Iris pigment epithelial cell (primary cell): ENCODE measurements at places on chromosomes 12 and 14.

GRCh38 chr14:76828339-76829012, 2.3 kb downstream of the LRRC74A start:
- DNase-seq: no peak

- peak; percentile 77 for DNase-seq
Observed at GRCh38 chr12:52860102-52860823, 11.5 kb upstream of the KRT78 start.

DNA sequence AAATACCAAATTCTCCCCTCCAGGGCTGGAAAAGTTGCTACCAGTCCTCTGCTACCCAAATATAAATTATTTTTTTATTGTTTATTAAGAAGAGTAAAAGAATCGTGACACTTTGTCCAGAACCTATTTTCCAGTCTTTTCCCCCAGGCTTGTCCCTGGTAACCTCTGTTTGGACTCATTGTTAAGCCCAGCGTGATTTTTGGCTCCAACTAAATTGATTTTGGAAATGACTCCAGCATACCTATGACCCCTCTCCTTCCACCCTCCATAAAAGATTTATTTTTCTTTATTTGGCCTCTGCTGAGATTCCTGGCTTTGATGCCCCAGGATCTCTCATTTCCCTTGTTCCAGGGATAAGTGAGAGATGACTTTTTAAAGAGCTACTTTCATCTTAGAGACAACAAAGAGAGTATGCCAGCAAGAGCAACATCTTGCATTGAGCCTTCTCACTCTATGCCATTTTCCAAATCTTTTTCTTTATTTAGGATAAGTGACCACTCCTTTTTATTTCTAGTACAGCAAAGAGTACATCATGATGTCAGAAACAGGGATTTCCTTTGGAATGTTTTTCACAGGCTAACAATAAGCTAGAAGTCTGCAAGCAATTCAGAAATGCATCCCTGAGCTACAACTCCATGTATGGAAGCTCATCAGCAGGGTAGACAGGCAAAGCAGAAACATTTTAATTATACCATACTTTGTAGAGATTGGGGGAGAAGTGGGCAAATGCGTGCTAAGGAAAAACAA, 75.8 kb downstream of the DAD1 start:
- no peak for DNase-seq

- DNase-seq: no peak
Observed at GRCh38 chr14:33948145-33948868, 2.6 kb downstream of the EGLN3 start.

- DNase-seq: no peak
Observed at GRCh38 chr12:11825278-11825677, 175.8 kb downstream of the ETV6 start.

DNA sequence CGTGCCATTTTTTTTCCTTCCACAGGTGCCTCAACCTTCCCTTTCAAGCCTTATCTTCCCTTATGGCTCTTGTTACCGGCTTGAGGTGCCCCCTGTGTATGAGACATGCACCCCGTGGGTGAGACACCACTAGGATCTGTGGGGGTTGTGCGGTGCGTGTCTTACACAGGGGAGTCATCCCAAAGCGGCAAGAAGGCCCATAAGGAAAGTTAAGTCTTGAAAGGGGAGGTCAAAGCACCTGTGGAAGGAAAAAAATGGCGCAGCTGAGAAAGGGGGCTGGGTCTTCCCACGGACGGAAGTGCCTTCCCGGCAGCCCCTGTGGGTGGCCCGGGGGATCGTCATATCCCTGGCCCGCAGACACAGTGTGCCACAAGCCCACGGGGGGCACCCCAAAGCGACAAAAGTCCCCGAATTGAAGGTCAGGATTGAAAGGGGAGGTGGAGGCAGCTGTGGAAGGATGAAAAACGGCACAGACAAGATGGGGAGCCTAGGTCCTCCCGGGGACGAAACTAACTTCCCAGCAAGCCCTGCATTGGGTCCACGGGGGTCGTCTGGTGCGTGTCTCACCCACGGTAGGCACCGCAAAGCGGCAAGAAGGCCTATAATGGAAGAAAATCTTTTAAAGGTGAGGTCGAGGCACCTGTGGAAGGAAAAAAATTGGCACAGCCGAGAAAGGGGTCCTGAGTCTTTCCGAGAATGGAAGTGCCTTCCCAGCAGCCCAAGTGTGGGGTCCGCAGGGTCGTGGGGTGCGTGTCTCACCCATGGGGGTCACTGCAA, 273.3 kb downstream of the ALG10 start:
- no peak for DNase-seq

GRCh38 chr12:3728686-3729085, 24.2 kb downstream of the CRACR2A start:
- DNase-seq: no peak

GRCh38 chr12:106308121-106308520, 5.6 kb downstream of the TCP11L2 start:
- no peak for DNase-seq

- no peak for DNase-seq
Observed at GRCh38 chr14:71076462-71077092, 169.3 kb downstream of the PCNX1 start.

DNA sequence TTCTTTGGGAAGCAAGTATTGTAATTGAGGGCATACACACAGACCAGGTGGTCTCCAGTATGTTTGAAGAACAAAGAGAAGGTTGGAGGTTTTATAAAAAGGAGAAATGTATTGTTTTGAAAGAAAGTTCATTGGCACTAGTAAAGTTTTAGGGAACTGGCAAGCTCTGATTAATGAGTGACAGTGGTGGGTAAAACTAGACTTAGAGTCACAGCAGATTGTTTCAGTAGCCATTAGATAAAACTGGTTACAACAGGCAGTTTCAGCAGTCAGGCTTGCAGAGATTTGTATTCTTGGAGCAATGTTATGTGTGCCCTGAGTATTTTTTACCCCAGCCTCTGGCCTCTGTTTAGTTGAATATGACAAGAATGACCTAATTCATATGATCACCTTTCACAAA, 49.1 kb upstream of the ARID2 start:
- no peak for DNase-seq

GRCh38 chr12:17304503-17305347, 698.8 kb upstream of the LMO3 start:
- peak; percentile 33 for DNase-seq

GRCh38 chr12:24749171-24749570, 199.7 kb downstream of the BCAT1 start:
- peak; percentile 62 for DNase-seq

- DNase-seq: no peak
Observed at GRCh38 chr12:13277293-13277692, 80.8 kb downstream of the EMP1 start.

GRCh38 chr12:107921062-107921461, 146.6 kb downstream of the ASCL4 start:
- DNase-seq: no peak

DNA sequence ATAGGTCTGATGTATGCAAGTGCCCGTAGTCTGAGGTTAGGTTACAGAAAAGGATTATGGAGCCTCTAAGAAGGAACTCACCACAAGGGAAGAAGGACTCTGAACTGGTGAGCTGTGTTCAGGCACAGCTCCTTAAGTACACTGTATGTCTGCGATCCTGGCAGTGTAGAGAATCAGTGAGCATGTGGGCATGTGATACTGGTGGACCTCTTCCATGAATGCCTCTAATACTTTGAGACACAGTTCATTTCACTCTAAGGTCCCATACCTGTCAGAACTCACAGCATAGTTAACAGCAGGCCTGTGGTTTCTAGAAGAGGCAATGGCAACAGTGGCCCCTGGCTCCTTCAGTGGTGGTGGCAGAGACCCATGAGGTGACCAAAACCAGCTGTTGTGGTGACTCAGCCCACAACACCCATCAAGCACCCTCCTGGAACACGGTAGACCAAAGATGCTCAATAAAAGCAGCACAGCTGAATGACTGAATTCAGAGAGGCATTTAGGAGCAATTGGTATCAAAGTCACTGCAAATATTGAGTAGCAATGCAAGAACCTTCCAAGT, 6.9 kb upstream of the OR6J1 start:
- DNase-seq: no peak

- no peak for DNase-seq
Observed at GRCh38 chr14:61802010-61802568, 39.9 kb downstream of the SNAPC1 start.

DNA sequence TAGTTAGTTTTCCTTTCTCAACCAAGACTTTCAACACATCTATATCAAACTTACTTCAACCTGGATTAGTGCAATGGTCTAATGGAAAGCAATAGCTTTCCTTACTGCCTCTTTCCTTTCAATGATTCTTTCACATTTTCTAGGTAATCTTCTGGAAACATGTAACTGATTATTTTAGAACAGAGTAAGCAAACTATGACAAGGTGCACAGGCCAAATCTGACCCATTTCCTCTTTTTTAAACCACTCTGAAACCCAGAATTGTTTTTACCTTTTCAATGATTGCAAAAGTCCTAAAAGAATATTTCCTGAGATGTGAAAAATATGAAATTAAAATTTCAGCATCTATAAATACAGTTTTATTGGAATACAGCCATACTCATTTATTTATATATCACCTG, 81.6 kb upstream of the TMTC2 start:
- DNase-seq: no peak

DNA sequence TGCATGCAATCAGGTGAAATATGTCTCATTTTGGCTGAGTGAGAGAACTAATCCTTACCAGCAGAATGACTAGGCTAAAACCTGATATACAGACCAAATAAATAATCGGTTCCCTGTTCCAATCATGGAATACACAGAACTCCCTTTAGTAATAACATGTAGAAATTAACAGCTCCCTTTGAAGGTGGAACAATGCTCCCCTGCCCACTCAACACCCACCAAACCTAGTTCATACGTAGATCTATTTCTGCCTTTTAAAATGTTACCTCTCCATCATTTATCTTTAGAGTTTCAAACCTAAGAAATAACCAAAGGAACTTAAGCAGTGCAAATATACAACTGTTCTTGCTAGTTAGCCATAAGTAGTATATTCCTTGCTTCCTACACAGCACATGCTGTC, 153.7 kb upstream of the ABCD2 start:
- DNase-seq: no peak

DNA sequence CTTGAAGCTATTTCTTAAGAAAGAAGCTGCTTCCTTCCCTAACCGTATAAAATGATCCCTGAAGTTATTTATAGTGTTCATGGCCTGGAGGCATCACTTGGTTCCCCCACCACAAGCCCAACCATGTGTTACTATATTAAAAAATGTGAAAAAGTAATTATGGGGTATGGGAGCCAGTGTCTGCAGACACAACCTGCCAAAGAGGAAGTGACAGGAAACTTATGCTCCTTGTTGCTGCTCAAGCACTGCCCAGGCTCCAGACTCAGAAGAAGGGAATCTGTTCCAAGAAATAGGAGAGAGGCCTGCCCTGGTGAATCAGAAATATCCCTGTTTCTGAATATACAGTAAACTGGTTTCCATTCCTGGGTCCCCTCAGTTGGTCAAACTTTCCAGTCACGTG, 217.2 kb upstream of the BMP4 start:
- DNase-seq: no peak

GRCh38 chr14:77046721-77047120, 18.2 kb upstream of the IRF2BPL start:
- no peak for DNase-seq

DNA sequence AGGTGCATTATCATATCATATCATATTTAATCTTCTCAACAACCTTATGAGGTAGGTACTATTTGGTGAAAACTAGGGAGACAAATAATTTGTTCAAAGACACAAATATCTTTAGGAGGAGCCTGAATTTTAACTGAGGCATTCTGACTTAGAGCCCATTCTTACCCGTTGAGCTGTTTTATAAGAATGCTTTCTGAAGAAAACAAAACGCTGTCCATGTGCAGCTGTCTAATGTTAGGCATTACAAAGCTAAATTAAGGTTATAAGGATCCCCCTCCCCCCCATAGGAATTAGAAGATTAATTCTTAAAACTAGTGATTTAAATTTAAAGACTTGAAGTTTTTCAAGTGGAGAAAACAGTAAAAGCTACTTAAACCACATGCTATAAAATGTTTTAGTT, 6.4 kb downstream of the KTN1 start:
- DNase-seq: no peak

- no peak for DNase-seq
Observed at GRCh38 chr12:116087399-116087798, 190.1 kb downstream of the MED13L start.
